Smooth muscle cell of the pulmonary artery (primary cell): ENCODE measurements at places on chromosomes 1 and 21. TPM values are rescaled to one million over a fixed set of nuclear protein-coding genes. Genes with fewer than 3 reads are reported as not detected.

SRM gene
- 37.7 and 57.2 TPM in 2 replicates for total RNA-seq

UBL4B gene
- not detected in 2 replicates for total RNA-seq

MFAP2 gene
- 13.0 and 39.9 TPM in 2 replicates for total RNA-seq

LCE3E gene
- not detected in 2 replicates for total RNA-seq

FGGY gene
- 15.1 and 19.9 TPM in 2 replicates for total RNA-seq

TSACC gene
- total RNA-seq: not detected in 2 replicates

MYOM3 gene
- 0.13 and 0.17 TPM in 2 replicates for total RNA-seq

POU3F1 gene
- total RNA-seq: 0.03 TPM in 1 of 2 replicates, not detected in the other

PRRX1 gene
- 117 and 269 TPM in 2 replicates for total RNA-seq

HSD11B1 gene
- total RNA-seq: 3.3 and 9.6 TPM in 2 replicates

ORC1 gene
- total RNA-seq: 0.99 and 1.4 TPM in 2 replicates

SDHC gene
- total RNA-seq: 33.0 and 49.3 TPM in 2 replicates

SCMH1 gene
- total RNA-seq: 15.2 and 20.3 TPM in 2 replicates

GREM2 gene
- total RNA-seq: 5.4 and 14.7 TPM in 2 replicates

C1orf167 gene
- total RNA-seq: 0.20 TPM in 2 replicates

F11R gene
- total RNA-seq: 8.5 and 10.0 TPM in 2 replicates

TNNI3K gene
- total RNA-seq: not detected in 2 replicates

DENND4B gene
- 18.7 and 28.8 TPM in 2 replicates for total RNA-seq

ABCA4 gene
- 0.65 and 0.83 TPM in 2 replicates for total RNA-seq

BMP8B gene
- under 0.01 TPM in 1 of 2 replicates, not detected in the other for total RNA-seq

HES2 gene
- 0.26 and 0.59 TPM in 2 replicates for total RNA-seq

SEC16B gene
- 2.5 and 3.2 TPM in 2 replicates for total RNA-seq

RBM11 gene
- 0.26 TPM in 1 of 2 replicates, not detected in the other for total RNA-seq

FCGR3A gene
- total RNA-seq: not detected in 2 replicates

FHAD1 gene
- total RNA-seq: 0.03 TPM in 1 of 2 replicates, not detected in the other

PLA2G2C gene
- not detected in 2 replicates for total RNA-seq

NPHS2 gene
- not detected in 2 replicates for total RNA-seq

LCE1A gene
- not detected in 2 replicates for total RNA-seq

CFHR3 gene
- not detected in 2 replicates for total RNA-seq

EXTL1 gene
- 0.20 and 0.33 TPM in 2 replicates for total RNA-seq

PRRC2C gene
- total RNA-seq: 72.5 and 76.4 TPM in 2 replicates

AMY1A gene
- total RNA-seq: not detected in 2 replicates

CFHR4 gene
- total RNA-seq: not detected in 2 replicates

RGS7 gene
- 0.83 and 1.0 TPM in 2 replicates for total RNA-seq

CLDN19 gene
- total RNA-seq: not detected in 2 replicates

ADAM30 gene
- 0.03 TPM in 1 of 2 replicates, not detected in the other for total RNA-seq

KCNJ6 gene
- 0.20 and 1.3 TPM in 2 replicates for total RNA-seq

ILDR2 gene
- total RNA-seq: 0.13 TPM in 1 of 2 replicates, not detected in the other

ANGPTL3 gene
- total RNA-seq: not detected in 2 replicates

EDARADD gene
- 0.07 TPM in 1 of 2 replicates, not detected in the other for total RNA-seq

CFAP107 gene
- not detected in 2 replicates for total RNA-seq

SPATA6 gene
- total RNA-seq: 3.2 and 6.2 TPM in 2 replicates

ATP1A4 gene
- total RNA-seq: not detected in 2 replicates

TBX19 gene
- 1.2 and 1.7 TPM in 2 replicates for total RNA-seq

PCP4 gene
- not detected in 2 replicates for total RNA-seq

FNDC5 gene
- total RNA-seq: 1.2 and 1.4 TPM in 2 replicates

AJAP1 gene
- total RNA-seq: 0.65 TPM in 1 of 2 replicates, not detected in the other

MYOG gene
- not detected in 2 replicates for total RNA-seq

IL10 gene
- not detected in 2 replicates for total RNA-seq

KRTAP21-2 gene
- not detected in 2 replicates for total RNA-seq

CHD5 gene
- total RNA-seq: 0.13 TPM in 2 replicates

RIPPLY3 gene
- total RNA-seq: not detected in 2 replicates

GPR25 gene
- total RNA-seq: not detected in 2 replicates
